ENCODE measurements at places on chromosomes 1 and 21.
A peak's percentile ranks its signal among the peaks of the same experiment; 100 is the strongest.

DNA sequence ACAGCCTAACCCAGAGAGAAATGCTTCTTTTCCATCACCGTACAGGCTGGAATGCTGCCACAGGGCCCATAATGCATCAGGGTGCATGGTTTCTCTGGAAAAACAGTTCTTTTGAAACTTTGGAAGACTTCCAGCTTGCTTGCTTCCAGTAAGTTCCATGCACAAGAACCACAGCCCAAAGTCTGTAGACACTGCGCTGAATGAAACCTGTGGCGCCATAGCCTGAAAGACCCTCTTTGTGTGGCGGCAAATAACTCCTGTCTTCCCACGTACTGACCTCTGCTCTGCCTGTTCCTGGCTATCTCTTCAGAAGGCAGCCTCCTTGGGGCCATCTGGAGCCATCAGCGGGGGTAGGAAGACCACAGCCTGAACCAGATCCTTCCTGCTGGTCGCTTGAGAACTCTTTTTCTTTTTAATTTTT, 15.1 kb downstream of the MIIP start:
- DNase-seq = no peak

GRCh38 chr1:30048905-30049304, 674.5 kb downstream of the MATN1 start:
- DNase-seq = no peak

DNA sequence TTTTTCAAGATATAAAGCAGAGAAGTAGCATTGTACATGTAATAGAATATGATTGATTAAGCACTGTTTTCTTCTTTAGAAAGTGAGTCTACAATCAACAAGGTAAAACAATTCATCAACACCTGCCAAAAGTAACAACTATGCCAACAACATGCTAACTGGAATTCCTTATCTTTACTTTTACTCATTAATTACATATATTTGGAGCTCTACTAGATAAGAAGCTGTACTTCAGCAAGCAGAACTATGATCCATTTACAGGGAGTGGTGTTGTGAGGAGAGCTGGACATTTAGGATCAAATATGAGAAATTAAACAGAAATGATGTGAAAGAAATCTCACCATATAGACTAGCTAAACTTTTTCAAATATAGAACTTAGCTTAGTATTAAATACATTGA, 51.0 kb downstream of the RGS2 start:
- DNase-seq = no peak

- peak; percentile 73 for DNase-seq
Observed at GRCh38 chr1:33228935-33229487, 27.3 kb upstream of the ZNF362 start.

DNA sequence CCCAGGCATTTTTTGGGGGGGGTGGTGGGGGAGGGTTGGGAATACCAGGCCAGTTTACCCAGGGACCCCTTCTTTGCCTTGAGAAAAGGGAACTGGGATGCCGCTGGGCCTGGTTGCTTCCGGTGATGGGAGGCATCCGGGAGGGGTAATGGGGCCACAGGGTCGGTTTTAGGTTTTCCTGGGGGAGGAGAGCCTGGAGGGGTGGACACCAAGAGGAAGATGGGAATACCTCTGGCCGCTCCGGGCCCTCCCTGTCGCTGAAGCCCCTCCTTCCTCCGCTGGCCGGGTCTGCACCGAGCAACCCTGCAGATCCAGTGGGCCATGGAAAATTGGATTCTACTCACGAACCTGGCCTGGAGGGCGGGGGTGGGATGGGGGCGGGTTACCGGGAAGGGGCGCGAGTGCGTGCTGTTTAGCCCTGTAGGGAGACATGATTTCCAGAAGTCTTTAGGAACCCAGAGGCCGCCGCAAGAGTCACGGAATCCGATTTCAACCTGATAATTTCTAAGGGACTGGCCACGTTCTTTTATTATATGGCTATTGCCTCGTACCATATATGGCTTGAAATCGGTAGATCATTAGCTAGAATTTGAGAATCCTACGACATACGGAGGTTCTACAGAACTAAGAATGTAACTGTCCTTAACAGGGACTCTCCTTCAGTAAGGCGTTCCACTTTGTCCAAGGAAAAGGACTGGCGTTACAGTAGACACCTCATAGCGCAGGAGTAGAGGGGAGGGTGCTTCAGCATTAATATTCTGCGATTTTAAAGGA, 749 bp downstream of the AKIRIN1 start:
- DNase-seq = peak; percentile 73

- no peak for DNase-seq
Observed at GRCh38 chr1:243710467-243710866, 139.6 kb downstream of the AKT3 start.

DNA sequence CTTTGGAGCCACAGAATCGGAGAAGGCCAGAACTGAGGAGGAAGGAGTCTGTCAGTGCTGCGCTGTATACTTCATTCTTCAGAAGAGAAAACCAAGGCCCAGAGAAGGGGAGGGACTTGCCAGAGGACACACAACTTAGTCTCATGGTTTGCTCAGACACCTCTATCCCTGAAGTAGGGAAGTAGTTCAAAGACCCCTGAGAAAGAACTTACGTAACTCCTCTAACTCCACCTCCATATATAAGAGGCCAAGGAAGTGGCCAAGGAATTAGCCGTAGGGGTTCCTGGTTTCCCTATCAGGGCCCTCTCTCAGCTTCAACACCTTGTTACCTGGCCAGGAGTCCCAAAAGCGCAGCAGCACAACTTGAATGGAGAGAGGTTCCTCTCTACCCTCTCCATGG, 580 bp upstream of the NECTIN4 start:
- no peak for DNase-seq

- no peak for DNase-seq
Observed at GRCh38 chr1:233094269-233094668, 143.9 kb downstream of the NTPCR start.

- DNase-seq = no peak
Observed at GRCh38 chr1:115685029-115685705, 43.4 kb downstream of the VANGL1 start.

DNA sequence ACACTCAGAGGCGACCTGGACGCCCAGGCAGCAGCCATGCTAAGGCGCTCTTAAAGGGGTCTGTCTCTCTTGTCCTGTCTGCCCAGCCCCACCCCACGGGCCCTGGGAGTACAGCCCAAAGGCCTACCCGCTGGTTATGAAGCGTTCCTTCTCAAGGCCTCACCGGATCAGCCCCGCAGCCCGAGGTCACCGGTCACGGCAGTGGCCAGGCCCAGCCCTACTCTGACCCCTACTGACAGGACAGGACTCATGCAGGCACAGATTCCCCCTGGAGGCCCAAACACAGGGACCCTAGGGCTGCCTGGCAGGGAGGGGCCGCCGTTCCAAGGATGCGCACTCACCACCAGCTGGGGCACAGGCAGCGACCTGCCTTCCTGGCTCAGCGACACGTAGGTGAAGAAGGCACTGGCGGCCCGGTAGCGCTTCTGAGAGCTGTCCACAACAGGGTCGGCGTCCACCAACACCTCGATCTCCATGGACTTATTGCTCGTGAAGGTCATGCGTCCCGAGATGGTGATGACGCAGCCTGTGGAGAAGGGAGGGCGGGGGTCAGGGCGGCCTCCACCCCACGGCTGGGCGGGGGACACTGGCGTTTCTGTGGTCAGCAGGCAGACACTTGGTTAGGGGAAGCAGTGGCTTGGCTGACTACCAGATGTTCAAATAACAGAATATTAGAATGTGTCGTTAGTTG, 20.0 kb upstream of the GPR153 start:
- DNase-seq = peak; percentile 38

DNA sequence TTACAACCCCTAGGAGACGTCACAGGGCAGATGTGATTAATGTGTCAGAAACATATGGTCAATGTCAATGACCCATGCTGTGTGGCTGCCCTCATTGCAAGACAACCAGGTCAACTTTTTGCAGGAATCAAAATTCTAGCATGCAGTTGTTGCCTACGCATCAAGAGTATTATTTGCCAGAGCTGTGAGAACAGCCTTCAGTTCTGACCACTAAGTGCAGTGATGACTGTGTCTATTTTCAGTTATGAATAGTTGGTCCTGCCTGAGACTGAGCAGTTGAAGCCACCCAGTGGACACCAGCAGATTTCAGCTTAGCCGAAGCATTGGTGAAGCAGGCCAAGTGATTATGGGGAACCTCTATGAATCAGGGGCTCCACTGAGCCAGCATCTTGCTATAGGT, 47.3 kb downstream of the LYPLAL1 start:
- no peak for DNase-seq

DNA sequence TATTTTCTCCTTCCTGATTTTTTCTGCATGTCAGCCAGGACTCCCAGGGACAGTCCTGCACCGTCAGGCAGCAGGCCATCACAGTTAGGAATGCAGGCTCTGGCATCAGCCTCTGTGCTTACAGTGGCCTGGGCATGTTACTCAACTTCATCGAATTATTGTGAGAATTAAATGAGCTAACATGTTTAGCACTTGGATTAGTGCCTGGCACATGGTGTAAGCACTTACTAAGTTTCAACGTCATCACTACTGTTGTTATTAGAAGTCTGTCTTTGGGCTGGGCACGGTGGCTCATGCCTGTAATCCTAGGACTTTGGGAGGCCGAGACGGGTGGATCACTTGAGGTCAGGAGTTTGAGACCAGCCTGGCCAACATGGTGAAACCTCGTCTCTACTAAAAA, 45.1 kb downstream of the SCCPDH start:
- DNase-seq = peak; percentile 42

DNA sequence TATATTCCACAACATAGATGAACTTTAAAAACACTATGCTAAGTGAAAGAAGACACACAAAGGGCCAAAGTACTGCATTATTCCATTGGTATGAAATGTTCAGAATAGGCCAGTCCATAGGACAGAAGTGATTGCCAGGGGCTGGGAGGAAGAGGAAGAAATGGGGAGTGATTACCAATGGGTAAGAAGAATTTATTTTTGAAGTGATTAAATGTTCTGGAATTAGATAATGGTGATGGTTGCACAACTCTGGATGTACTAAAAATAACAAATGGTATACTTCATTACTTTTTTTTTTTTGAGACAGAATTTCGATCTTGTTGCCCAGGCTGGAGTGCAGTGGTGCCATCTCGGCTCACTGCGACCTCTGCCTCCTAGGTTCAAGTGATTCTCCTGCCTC, 61.7 kb downstream of the CHD5 start:
- DNase-seq = no peak

- peak; percentile 74 for DNase-seq
Observed at GRCh38 chr1:81414488-81415015, 386.2 kb upstream of the ADGRL2 start.

DNA sequence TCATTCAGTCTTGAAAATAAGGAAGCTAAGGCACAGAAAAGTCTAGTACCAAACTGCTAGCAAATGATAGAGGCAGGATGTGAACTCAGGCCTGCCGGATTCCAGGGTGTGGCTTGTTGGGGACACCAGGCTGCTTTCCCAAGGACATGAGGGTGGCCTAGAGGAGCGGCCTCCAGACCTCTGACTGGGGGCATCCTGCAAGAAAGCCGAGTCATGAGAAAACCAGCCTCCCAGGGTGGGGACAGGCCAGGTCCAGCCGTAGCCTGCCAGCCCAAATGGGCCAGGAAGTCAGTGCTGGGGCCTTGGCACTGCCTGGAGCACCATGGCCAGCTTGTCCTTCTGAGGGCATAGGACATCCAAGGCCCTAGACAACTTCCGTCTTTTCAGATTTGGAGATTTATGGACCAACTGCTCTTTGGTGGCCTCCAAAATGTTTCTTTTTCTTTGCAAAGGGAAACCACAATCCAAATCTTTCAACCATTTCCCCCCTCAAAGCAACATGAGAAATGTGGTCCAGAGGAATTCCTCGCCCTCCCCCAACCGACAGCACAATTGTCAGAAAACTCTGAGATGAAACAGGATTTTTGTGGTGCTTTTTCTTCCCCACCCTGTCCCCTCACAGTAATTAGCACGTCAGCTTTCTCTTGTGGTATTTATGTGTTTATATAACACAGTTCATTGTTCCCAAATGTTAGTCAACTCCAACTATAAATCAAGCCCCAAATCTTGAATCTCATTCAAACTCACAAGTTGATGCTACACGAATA, 212.3 kb downstream of the KAZN start:
- no peak for DNase-seq

- no peak for DNase-seq
Observed at GRCh38 chr1:234624724-234625117, 14.7 kb upstream of the IRF2BP2 start.

Measured in NCI-H82 (cell line).